ENCODE measurements at places on chromosomes 1 and 21. TPM values are rescaled to one million over a fixed set of nuclear protein-coding genes. Genes with fewer than 3 reads are reported as not detected.

DNA sequence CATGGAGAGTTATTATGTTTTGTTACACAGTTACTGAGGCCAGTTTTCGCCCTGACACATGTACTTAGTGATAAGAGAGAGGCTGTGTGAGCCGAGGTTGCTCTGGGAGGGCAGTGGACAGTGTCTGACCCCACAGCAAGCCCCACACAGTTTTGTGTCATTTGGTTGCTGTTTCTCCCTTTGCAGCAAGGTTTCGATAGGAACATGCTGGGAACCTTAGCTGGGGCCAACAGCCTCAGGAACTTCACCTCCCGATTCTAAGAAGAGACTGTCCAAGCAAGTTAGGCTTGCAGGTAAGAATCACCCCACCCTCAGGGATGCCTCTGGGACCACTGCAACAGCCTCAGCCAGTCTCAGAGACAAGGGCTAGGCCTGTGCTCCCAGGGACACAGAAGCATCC is 45.3 kb downstream of the PKP1 start:
- no peak for DNase-seq

DNA sequence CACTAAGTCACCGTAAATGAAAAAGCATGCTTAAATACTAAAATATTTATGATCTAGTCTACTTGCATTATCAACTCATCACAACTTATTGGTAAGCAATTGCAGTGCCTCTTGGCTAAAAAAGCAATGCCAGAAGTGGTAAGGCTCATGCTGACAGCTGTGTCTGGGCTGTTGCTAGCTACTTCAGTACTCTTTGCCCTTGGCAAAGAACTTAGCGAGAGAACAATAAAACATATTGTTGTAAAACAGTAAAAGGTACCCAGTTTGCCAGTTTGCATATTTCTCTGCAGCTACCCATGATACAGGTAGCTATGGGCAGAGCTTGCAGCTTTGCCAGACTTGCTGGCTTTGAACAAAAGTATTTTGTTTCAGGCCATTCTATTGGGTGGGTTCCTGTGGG is 73.1 kb downstream of the ATP6V1G3 start:
- no peak for DNase-seq

DNA sequence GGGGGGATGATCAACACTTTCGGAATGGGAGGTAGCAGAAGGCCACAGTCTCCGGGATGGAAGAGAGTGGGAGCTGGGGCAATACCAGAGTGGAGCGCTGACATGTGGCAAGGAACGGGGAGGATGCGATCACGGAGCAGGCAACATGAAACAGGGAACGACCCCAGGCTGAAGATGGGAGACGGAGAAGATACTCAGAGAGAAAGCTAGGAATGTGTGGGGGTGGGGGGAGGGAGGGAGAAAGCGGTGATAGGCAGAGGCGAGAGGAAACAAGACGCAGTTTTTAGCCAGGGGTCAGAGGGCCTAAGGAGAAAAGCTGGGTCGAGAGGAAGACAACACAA is 577 bp downstream of the RAB3GAP2 start:
- DNase-seq: no peak

- no peak for DNase-seq
Observed at GRCh38 chr1:227562037-227562436, 1.3 kb upstream of the ZNF678 start.

DNA sequence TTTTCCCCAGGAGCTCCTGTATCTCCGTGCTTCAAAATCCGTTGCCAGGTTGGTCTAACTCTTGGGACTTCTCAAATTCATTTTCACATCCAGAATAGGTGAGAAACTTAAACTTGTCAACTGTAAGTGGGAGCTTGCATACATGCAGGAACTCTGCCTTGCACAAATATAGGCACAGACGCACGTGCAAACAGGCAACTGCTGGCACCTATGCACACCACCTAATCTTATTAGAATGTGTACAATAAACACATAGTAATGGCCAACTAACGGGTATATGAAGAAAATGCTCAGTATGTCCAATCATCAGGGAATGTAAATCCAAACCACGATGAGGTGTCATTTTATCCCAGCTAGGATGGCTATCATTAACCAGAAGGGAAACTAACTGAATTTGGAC is 22.6 kb upstream of the FCGR2A start:
- DNase-seq: no peak

DNA sequence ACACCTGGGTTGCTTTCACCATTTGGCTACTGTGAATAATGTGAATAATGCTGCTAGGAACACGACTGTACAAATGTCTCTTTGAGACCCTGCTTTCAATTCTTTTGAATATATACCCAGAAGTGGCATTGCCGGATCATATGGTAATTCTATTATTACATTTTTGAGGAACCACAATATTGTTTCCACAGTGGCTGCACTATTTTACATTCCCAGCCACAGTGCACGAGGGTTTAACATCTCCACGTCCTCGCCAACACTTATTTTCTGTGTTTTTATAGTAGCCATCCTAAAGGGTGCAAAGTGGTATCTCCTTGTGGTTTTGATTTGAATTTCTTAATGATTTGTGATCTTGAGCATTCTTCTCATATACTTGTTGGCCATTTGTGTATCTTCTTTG is 15.7 kb downstream of the FHAD1 start:
- DNase-seq: no peak

DNA sequence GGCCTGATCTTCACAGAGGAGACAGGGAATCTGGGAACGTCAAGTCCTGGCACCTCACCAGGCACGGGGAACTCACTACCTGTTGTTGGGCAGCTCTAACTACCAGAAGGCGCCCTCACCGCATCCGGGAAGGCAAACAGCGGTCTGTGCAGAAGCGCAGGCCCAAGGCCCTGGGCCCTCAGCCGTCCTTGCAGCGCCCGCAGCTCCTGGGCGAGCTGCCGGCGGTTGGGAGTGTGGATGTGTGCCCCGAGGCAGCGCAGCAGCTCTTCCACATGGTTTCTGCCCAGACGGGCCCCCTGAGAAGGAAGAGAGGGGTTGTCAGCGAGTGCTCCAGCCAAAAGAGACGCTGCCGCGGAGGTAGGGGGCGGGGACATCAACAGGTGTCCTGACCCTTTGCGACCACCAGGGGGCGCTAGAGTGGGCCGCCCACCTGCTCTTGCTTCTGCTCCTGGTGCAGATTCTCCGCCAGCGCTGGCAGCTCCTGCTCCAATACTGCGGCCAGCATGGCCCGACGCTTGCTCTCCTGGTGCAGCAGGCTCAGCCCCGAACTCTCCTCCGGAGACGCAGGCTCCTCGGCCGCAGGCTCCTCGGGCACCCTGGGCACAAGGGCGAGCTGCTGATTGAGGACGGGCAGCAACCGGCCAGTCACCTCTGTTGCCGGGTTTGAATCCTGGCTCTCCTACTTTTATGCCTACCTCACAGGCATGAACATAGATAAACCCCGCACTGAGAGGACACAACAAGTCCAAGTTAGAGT is 9.3 kb downstream of the MAP3K6 start:
- DNase-seq: peak; percentile 65

The LCE3D gene
- total RNA-seq: not detected

- DNase-seq: no peak
Observed at GRCh38 chr1:185585770-185586169, 148.4 kb upstream of the HMCN1 start.

DNA sequence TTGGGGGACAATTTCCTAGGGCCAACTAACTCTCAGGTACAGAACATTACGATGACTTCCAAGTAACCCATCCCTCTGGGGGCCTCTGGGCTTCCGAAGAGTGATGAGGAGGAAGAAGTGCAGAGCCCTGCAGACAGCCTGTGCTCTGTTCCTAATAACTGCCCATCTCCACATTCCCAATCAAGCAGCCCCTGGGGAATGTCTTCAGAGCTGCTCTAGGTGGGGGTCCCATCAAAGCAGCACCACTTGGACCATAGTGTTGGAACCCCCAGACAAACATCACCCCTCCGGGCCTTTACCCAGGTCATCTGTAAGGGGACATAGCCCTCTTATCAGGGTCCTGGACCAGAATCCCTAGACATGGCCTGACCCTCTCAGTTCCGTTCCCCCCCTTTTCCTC is 357.3 kb downstream of the NPHP4 start:
- no peak for DNase-seq

- no peak for DNase-seq
Observed at GRCh38 chr21:21955204-21955603, 957.0 kb downstream of the NCAM2 start.

The OPTC gene
- not detected for total RNA-seq

The MCOLN2 gene
- 0.16 TPM for total RNA-seq

GRCh38 chr1:157803851-157804250 is 16.1 kb downstream of the FCRL1 start:
- DNase-seq: no peak

DNA sequence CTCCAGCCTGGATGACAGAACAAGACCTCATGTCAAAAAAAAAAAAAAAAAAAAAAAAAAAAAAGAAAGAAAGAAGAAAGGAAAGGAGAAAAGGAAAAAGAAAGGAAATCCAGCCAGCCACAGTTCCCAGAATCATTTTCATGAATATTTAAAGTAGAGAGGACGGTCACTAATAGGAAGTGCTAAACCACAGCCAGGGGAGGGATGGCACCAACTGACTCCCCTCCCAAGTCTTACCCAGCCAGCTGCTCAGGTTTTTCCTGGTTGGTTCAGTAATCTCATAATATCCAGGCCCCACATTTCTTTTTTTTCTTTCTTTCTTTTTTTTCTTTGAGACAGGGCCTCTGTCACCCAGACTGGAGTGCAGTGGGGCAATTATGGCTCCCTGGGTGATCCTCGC is 63.9 kb upstream of the AK4 start:
- no peak for DNase-seq

The LAPTM5 gene
- total RNA-seq: 0.20 TPM

The PDC gene
- total RNA-seq: not detected

The LCE1D gene
- total RNA-seq: not detected

GRCh38 chr1:52530563-52531144 is 22.2 kb downstream of the TUT4 start:
- no peak for DNase-seq

The OR2L2 gene
- 0.22 TPM for total RNA-seq

The SGIP1 gene
- 12.1 TPM for total RNA-seq

DNA sequence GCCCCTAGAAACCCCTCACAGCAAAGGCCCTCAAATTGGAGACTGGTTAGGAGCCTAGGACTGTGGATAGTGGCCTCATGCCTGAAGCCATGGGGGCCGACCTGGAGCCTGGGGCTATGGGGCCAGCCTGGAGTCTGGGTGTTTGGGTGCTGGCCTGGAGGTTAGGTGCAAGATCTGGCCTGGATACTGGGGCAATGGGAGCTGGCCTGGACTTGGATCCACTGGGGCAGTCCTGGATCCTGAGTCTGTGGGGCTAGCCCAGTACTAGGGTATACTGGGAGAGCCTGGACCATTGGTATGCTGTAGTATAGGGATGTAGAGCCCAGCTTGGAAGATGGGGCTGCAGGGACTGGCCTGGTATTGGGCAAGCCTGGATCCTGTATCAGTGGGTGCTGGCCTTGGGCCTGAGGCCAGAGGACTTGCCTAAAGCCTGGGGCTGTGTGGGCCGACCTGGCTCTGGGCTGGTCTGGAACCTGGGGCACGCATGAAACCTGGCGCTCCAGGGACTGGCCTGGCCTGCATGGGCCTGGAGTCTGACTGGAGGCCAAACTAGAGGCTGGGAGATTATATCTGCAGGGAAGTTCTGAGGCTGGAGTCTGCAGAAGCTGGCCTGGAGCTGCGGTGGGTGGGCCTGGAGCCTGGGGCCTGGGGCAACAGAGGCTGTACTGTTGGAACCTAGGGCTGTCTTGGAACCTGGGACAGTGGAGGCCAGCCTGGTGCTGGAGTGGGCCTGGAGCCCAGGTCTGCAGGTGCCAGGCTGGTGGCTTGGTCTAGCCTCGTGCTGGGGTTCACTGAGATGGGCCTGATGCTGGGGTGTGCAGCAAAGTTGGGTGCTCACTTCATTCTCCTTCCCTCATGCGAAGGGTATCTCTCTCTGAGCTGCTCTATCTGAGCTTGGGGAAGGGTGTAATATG is 12.6 kb upstream of the DENND1B start:
- no peak for DNase-seq

DNA sequence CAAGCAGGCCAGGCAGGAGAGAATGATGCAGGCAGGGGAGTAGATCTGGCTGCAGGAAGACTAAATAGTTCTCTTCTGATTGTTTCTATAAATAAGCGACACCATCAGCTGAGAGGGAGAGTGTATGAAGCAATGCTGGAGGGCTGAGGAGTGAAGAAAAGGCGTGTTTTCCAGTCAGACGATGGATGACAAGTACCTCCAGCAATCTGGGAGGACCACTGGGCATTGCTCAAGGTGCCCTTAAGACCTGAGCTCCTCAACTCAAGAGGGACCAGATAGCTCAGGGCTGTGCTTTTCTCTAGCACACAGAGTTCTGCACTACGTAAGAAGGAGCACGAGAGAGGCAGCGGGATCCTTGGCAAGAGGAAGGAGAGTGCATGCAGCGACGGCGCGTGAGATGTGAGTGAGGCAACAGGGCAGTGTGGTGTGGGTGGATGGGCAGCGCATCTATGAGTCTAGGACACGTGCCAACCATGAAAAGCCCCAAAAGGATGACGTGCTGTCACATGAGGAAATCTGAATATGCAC is 36.0 kb downstream of the PABPC4 start:
- DNase-seq: no peak

DNA sequence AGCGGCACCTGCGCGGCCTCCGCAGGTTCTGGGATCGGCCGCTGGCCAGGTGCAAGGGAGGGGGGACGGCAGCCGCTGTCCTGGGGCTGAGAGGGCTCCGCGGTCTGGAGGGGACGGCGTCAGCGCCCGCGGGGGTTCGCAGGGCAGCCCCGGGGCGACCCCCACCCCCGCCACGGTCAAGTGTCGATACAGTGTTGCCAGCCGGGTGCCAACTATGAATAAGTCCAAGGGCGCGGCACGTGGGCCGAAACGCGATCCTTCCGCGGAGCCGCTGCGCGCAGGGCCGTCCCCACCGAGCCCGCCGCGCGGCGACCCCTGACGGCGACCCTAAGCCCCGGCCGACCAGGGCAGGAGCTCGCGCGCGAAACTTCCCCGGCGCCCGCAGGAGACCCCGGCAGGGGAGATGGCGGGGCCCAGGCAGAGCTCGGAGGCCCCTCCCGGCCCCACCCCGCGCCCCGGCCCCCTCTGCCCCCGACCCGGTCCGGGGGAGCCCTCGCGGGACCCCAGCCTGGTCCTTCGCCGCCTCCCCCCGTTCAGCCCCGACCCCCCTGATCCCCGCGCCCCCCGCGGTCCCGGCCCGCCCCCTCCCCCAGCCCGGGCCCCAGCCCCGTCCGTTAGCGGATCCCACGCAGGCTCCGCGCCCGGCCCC is 586 bp upstream of the AGPAT3 start:
- peak; percentile 47 for DNase-seq

DNA sequence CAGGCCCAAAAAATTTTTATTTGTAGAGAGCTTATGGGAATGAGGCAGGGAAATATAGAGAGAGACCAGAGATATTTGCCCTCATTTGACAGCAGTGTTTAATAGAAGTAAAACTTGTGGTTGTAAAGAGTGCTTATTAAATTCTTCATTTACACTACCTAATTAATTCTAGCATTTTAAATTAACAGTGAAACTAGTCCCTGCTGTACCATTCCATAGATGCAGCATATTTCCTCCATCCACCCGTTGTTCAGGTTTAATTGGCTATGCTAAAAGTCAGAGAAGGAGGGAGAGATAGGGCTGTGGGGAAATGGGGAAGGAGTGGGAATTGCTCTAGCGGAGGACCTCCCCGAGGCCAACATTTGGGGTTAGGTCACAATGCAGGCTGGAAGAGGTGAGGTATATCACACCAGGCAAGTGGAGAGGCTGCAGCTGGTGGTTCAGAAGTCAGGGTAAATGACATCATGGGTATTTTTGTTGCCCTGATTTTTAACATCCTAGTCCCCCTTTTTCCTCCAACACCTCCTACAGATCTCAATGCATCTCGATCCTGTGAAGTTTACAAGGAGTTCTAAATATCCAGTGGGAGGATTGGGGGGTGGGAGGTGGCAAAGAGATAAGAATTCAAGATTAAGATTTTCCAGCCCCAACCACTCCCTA is 38.6 kb downstream of the ELAVL4 start:
- no peak for DNase-seq

The G0S2 gene
- 0.60 TPM for total RNA-seq

The EXO1 gene
- 16.2 TPM for total RNA-seq

GRCh38 chr1:23288201-23288600 is 55.9 kb downstream of the HNRNPR start:
- no peak for DNase-seq
